ENCODE measurements at places on chromosomes 16 and 17.
A peak's percentile ranks its signal among the peaks of the same experiment; 100 is the strongest.

DNA sequence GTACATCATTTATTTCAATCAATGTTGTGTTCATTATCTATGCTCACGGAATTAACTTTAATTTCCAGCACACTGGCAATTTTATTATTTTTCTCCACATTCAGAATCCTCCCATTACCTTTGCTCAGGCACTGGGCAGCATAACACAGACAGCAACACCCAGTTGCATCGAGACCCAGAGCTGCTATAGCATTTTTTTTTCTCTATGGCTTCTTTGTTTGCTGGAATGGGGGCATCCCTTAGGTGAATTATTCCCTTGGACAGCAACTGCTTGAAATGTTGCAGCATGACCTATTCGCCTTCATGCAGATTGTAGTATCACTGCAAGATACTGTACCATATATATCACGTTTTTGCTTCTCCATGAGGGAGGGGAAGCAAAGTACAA is 88.8 kb downstream of the CHD9NB start:
- no peak for DNase-seq

- no peak for DNase-seq
Observed at GRCh38 chr17:78526231-78527025, 50.8 kb downstream of the DNAH17 start.

- peak; percentile 60 for DNase-seq
Observed at GRCh38 chr17:37770631-37771518, 26.0 kb upstream of the HNF1B start.

- no peak for DNase-seq
Observed at GRCh38 chr16:49340466-49340865, 33.1 kb upstream of the C16orf78 start.

DNA sequence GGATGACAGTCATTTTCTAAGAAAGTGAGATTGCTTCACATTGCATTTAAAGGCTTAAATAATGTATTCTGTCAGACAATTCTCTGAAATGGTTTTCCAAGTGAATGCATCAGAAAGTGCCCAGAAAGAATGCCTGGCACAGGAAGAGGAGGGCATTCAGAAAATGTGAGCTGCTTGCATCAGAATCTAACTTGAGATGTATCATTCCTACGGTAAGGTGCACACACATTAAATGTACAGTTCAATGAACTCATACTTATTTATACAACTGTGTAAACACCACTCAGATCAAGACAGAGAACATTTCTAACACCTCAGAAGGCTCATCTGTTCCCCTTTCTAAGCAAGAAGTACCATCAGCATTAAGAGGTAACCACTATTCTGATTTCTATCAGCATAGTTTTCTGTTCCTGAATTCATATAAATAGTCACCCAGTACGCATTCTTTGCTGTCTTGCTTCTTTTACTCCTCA is 638.0 kb downstream of the MAF start:
- DNase-seq = no peak

DNA sequence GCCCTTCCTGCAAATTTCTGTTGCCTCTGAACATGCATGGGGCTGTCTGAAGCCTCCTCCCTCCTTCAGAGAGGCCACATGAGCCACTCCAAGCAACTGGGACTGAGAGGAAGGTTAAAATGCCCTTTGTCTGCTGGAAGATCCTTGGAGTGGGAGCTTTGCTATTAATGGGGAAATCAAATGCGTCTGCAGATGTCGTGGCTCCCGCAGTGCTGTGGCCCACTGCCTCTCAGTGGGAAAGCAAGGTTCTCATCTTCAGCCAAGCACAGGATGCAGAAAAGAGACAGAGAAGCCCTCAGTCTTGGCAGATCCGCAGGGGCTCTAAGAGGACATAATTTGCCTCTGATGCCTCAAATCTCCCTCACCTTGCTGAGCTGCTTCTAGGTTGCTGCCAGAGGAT is 34.8 kb downstream of the PEMT start:
- DNase-seq = no peak

GRCh38 chr17:50027881-50028735 is 27.8 kb upstream of the ITGA3 start:
- no peak for DNase-seq

DNA sequence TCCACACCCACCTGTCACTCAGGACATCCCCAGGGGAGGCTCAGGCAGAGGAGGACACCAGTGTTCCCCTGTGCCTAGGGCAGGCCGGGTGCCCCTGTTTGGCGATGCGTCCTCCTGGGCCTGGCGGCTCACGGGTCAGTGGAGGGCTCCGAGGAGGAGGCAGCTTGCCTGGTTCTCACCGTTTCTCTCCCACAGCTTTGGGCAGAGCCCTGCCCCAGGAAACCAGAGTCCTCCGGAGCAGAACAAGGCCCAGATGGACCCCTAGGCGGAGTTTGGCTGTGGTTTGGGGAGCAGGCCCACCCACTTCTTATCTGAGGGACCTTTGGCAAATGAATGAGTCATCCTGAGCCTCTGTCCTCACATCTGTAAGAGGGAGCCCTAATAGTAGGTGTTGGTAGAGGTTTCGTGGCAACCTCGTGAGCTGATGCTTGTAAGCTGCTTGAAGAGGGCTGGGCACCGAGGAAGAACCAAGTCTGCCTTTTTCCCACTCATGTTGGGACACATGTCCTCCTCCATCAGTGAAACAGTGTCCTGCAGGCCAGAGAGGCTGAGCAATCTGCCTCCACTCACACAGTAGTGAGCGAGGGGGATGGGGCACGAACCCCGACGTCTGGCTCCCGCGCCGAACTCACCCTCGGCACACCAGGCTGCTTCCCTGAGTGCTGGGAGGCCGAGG is 247.0 kb upstream of the CIBAR2 start:
- no peak for DNase-seq

GRCh38 chr16:79685871-79686270 is 85.3 kb upstream of the MAF start:
- no peak for DNase-seq

DNA sequence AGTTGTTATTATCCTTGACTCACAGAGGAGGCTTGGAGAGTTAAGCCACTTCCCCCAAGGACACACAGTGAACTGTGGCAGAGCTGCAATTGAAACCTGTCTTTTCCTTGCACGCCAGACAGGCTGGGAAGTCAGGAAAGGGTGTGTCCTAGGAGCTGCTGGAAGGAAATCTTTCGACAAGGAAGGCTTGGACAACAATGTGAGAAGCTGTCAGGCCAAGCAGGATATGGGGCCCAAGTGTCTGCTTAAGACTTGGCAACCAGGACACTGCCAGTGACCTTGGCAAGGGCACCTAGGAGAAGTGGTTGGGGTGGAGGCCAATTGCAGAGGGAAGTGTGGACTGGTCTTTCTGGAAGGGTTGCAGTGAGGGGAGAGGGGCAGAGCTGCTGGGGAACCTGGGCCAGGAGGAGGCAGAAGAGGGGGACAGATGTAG is 2.1 kb upstream of the CAMKK1 start:
- DNase-seq = no peak

DNA sequence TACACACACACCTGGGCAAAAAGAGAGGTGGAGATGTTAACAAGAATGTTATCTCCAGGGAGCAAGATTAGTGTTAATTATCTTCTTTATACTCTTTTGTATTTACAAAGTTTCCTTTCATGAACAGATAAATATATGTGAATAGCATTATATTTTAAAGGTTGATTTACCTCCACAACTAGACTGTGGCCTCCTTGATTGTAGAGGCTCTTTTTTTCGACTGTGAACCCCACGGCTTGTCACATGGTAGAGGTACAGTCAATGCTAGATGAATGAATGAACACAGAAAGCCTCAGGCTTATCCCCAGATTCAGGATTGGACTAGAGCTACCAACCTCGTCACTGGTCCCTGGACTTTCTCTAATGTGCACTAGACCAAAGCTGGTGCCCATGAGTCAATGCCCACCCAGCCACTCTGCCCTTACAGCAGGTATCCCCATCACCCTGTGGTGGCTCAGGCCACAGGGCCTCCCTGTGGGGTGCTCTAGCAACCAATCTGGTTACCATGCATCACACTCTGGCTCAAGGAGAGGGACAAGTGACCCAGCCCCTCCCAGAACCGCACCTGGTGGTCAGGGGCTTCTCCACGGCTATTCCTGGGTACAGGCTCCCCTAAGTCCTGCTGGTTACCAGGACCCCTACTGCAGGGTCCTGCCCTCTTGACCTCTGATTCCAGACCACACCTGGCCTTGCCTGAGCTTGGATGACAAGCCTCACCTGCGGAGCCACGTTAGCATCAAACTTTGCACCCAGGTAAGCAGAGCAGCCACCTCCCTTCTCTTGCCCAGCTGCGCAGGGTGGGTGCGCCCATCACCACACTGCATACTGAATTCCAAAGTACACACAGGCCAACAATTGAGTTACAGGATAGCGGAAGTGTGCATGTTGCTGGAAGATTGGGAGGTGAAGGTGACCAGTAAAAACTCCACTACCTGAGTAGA is 101.0 kb downstream of the CDYL2 start:
- no peak for DNase-seq

- no peak for DNase-seq
Observed at GRCh38 chr17:49343273-49343672, 18.8 kb downstream of the ZNF652 start.

DNA sequence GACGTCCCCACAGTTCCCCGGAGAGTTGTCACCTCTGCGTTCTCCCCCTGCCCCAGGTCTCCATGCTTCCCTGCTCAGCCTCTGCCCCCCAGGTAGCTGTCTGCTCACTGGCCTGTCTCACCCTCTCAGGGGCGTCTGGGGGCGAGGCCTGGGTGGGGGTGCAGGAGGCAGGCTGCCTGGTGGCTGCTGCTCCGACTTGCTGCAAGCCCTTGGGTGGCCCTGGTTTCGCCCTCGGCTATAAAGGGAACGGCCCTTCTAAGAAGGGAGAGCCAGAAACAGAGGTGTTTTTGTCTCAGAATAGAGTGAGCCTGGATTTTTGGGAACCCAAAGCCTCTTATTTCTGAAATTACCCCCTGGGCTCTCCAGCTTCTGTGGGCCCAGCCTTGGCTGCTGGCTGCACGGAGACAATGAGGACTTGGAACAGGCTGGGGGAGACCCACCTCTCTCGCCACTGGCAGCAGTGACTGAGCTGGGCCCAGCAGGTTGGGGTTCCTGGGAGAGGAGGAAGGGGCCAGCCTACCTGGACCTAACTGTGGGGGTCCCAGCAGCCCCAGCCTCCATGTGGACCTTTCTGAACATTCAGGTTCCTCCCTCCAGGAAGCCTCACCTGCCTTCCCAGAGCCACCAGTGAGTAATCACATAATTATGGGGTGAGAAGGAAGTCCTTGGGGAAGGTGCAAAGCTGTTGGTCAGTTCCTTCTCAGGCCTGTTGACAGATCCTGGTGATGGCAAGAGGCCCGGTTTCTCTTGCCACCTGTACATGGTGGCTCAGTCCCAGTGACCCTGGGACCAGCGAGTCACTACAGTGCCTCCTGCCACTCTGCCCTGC is 15.5 kb upstream of the SPNS2 start:
- no peak for DNase-seq

GRCh38 chr17:59456428-59456827 is 109.0 kb upstream of the DHX40 start:
- no peak for DNase-seq

GRCh38 chr17:41393294-41393693 is 4.1 kb downstream of the KRT31 start:
- DNase-seq = no peak

DNA sequence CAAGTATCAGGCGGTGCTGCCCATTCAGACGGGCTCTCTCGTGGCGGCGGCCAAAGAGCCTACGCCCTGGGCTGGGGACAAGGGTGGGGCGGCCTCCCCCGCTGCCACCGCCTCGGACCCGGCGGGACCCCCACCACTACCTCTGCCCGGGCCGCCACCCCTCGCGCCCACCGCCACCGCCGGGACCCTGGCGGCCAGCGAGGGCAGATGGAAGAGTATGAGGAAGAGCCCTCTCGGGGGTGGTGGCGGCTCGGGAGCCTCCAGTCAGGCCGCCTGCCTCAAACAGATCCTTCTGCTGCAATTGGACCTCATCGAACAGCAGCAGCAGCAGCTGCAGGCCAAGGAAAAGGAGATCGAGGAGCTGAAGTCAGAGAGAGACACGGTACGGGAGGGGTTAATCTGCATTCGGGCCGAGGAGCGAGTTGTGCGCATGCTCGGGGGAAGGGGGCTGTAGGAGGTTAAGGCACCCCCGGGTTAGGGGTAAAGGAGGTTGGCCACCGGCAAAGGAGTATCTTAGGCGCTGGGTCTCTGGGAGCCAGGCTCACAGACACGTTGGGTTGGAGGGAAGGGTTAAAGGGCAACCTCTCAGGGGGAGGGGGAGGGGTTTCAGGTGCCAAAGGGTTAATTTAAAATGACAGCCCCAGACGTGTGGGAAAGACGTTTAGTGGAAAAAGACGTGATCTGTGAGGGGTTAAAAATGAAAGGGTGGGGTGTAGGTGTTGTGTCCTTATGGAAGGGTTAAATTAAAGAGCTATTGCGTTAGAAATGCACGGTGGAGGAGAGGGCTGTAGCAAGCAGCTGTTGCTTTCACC is 1.4 kb downstream of the MSL1 start:
- peak; percentile 52 for DNase-seq

DNA sequence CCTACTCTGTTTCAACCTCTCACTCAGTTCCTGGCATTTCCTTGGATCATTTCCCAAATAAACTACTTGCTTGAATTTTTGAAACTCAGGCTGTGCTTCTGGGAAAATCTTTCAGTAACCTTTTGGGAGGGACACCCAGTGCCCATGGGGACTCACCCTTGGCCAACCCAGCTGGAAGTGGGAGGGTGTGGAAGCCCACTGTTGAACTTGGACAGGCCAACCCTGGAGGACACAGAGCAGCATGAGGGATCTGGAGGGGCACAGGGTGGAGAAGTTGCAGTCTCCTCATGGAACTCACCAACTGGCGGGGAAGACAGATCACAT is 11.2 kb downstream of the RTN4RL1 start:
- DNase-seq = no peak

DNA sequence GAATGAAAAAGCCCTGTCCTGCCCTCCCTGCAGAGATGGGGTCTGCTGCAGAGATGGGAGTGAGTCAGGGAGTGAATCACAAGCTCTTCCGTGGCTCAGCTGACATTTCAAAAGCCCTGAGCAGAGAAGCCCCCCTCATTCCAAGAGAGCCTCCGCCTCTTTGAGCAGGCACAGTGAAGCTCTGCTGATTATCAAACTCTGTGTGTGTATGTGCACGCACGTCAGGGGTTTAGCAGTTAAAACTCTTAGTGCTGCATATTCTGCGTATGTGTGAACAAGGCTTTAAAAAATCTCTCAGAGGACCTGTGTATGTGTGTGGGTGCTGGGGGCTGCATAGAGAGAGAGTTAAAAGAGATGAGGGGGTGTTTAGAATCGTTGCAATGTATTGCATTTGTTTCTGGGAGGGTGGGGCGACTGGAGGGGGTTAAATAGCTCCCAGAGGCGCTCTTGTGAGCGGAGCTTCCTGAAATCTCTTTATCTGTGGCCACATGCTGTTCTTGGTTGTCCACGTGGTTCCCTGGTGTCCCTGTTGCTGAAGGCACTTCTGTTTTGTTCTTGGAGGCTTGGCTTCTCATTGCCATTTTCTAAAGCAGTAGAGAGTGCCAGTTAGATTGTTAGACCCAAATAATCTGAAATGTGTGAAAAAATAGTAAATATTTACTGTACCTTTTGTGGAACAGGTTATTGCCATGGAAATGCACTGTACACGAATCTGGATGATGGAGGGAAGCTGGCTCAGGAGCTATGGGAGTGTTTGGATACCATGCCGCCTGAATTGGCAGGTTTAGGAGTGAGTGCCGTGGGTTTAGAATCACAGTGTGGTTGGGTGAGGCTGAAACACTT is 116.6 kb downstream of the PRKCB start:
- DNase-seq = no peak
